IMR-90 (cell line): ENCODE measurements at places on chromosomes 16 and 17.

GRCh38 chr17:68054296-68054900 lies 18.9 kb downstream of the KPNA2 start:
- DNase-seq = peak; percentile 84

GRCh38 chr16:53100889-53101288 lies 46.1 kb downstream of the CHD9 start:
- DNase-seq = no peak

GRCh38 chr17:64262198-64262999 lies 661 bp downstream of the TEX2 start:
- no peak for DNase-seq

DNA sequence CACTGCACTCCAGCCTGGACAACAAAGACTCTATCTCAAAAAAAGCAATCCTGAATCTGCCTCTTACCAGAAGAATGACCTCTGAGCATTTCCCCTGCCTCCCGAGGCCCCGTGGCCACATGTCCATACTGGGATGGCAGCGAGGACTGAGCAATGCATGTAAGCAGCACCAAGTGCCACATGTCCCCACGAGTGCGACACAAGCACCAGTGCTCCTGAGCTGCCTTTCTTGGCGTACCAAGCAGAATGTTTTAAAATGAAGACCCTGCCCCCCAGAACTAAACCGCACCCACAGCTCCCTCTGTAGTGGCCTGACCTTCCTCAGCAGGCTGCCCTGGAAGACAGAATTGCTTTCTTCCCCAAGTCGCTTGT lies 373.3 kb downstream of the SLC39A11 start:
- DNase-seq = no peak

- no peak for DNase-seq
Observed at GRCh38 chr16:19997734-19998133, 76.0 kb downstream of the GPR139 start.

GRCh38 chr16:57634171-57634570 lies 5.7 kb downstream of the ADGRG1 start:
- peak; percentile 54 for DNase-seq

DNA sequence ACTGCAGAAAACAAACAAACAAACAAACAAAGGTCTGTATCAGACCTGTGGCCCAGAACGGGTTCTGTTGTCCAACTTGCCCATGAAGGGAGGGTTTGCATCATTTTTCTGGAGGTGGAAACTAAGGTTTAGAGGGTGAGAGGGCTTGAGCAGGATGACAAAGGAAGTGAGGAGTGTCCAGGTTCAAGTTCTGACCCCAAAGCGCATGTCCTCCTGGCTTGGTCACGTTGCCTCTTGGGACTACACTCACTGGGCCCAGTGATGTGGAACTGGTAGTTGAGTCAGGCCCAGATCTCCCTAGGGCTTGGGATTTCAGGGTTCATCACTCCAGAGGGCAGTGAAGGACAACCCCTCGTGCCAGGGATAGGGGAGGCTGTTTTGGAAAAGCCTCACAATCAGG lies 1.8 kb downstream of the SREBF1 start:
- no peak for DNase-seq

- peak; percentile 58 for DNase-seq
Observed at GRCh38 chr17:44331249-44331760, 6.7 kb upstream of the SLC25A39 start.

GRCh38 chr17:80442323-80442659 lies 27.3 kb downstream of the ENDOV start:
- no peak for DNase-seq

GRCh38 chr17:65158041-65158440 lies 20.9 kb downstream of the RGS9 start:
- DNase-seq = no peak

DNA sequence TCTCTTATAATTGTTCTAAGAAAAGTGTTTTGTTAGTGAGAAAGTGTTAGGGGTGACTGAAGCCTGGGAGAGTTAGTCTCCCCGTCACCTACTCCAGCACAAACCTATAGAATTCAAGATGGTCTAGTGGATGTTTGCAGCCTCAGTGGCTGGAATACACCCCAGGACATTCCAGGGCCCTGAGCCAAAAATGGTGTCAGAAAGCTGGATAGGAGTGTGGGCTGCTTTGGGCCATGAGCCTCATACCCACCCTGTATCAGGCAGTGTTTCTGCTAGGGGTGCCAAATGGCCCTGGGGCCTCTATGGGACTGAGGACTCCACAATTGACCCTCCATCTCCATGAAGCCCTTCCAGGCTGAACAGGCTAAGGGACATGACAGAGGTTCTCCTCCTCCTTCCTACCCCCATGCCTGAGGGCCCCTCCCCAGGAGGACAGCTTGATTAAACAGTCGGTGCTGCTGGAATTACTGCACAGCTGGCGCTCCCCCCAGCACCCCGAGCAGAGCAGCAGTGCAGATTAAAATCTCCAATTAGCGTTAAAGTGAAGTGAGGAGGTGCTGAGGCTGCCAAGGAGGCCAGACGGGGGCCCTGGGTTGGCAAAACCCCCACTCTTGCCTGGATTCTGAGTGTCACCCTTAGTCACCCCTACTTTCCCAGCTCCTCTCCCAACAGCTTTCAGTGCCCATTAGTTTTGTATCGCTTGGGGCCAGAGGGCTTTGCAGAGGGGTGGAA lies 59.1 kb downstream of the NEUROD2 start:
- DNase-seq = no peak

- DNase-seq = no peak
Observed at GRCh38 chr17:52158450-52159042, at the start of gene CA10. Gene CA10, minus strand, starts transcription at chr17:52158714.

DNA sequence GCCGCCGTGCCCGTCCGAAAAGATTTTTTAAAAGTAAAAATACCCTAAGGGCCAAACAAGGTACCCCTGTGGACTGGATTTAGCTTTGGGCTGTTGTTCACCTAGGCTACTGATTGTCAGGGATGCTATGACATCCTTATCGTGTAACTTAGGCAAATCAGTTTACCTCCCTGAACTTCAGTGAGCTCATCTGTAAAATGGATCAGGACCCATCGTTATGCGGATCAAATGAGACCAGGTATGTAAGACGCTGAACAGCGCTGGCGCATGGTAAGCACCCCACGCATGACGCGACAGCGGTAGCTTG lies 658 bp upstream of the ZNF771 start:
- no peak for DNase-seq

DNA sequence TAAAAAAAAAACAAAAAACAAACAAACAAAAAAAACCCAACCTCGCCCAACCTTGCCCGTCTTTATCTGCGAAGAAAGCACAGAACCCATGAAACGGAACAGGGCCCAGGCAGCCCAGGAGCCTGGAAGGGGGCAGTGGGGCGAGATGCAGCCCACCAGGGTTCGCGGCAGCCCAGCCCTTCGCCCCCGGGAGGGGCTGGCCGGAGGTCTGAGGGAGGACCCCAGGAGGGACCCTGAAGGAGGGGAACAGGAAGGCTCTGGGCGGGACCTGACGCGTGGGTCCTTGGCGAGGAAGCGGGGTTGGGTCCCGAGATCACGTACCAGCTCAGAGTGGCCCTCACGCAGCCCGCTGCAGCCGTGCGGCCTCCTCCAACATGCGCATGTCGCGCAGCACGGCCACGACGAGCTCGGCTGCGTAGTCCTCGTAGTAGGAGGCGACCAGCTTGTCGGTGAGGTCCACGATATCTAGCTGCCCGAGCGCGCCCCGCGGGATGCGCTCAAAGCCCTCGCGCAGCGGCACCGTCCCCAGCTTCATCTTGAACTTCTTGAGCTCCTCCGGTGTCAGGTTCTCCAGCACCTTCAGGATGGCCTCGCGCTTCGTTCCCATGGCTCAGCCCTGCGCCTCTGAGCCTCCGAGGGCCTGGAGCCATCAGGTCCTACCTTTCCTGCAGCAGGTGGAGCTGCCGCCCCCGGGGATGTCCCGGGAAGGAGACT lies at the start of gene PYDC1:
TSS of gene PYDC1 (minus strand) at position 714 of the 714 bp plus-strand sequence. CDS start at position 607, 107 bp downstream.
- no peak for DNase-seq

DNA sequence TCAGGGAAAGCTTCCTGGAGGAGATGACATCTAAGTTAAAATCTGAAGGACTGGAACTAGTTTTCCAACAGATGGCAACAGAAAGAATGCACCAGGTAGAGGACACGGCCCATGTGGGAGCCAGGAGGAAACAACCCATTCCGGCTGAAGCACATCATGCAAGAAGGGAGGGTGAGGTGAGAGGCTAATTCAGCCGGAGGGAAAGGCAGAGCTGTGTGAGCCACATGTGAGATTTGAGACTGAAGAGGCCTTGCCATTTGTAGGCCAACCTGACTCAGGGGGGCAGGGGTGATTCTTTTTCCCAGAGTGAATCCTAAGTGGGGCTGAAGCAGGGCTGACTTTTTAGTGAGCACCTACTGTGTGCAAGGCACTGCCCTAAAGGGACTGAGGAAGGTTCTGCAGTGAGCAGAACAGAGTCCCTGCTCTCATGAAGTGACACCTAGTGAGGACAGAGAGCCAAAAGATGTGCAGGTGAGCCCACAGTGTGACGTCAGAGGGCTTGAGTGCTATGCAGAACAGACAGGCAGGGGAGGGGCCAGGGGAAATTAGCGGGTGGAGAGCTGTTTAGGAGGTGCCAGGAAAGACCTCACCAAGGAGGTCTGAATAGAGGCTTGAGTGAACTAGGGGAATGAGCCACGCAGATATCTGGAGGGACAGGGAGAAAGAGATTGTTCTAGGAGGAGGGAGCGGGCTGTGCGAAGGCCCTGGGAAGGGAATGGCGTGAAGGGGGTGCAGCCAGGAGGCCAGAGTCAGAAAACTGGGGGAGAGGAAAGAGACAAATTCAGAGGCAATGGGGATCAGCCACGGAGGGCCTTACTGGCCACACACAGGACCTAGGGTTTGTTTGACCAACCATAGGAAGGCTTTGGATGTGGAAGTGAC lies 19.8 kb upstream of the IL21R start:
- no peak for DNase-seq

DNA sequence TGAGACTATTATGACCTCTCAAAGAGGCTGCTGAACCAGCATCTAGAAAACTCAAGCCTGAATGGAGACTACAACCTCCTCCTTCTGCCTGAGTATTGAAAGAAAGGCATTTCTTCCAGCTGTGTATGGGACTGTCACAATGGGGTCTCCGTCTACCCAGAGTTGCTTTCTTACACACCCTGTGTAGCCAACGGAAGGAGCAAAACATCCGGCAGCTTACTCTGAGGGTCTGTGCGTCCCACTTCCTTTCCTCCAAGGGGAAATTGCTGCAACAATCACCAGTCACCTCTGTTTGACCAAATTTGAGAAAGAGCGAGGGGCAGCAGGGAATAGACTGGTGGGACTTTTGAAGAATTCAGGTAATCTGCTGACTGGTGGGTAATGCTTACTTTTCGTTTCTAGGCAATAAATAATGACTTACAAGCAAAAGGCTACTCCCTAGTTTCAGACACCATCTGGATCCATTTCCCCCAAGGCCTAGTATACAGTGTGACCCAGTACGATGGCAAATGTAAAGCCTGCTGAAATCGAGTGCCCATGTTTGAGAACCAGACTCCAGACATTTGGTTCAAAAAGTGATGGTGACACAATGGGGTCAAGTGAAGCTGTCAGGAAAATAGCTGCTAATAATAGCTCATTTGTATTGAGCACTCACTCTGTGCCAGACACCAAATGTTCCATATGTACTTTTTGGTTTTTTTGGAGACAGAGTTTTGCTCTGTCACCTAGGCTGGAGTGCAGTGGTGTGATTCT lies 81.7 kb downstream of the YPEL2 start:
- no peak for DNase-seq

GRCh38 chr16:21224800-21225199 lies 8.7 kb upstream of the ANKS4B start:
- no peak for DNase-seq

DNA sequence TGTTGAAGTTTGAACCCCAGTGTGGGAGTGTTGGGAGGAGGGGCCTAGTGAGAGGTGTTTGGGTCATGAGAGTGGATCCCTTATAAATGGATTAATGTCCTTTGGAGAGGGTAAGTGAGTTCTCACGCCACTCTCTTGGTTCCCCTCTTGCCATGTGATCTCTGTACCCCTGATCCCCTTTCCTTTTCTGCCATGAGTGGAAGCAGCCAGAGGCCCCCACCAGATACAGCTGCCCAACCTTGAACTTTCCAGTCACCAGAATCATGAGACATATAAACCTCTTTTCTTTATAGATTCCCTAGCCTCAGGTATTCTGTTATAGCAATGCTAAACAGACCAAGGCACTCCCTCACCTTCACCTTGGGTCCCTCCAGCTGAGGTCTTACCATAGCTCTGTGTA lies 7.4 kb downstream of the SLC6A2 start:
- DNase-seq = no peak

- DNase-seq = no peak
Observed at GRCh38 chr16:76386784-76387183, 109.6 kb downstream of the CNTNAP4 start.

DNA sequence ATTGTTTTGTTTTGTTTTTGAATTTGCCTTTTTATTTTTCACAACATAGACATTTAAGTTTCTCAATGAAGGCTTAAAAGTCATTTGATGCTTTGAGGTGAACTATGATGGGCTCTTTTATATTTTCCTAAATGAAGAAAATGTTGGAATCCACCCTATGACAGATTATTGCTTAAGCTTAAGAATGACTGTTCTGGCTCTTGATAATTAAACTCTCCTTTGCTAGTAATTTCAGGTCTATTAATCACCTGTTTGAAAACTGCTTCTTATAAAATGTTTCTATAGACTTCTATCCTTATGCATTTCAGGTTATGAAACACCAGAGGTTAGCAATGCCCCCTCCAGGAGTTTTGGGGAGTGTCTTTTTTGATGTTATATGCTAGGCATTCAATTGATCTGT lies 424.1 kb upstream of the DYNLRB2 start:
- DNase-seq = no peak

DNA sequence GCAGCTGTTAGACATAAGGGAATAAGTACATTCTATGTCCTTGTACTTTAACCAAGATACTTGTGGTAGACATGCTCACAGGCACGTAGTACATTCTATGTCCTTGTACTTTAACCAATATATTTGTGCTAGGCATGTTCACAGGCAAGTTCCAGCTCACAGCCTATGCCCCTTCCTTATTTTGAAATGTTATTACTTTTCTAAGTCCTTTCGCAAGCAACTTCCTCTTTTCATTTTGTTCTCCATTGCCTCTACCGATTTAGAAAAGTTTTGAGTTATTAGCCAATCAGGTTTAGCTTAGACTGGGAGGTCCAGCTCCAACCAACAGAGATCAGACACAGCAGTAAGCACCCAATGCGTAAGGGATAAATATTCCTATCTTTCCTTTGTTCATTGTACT lies 60.1 kb upstream of the NUDT7 start:
- DNase-seq = no peak

- DNase-seq = no peak
Observed at GRCh38 chr17:70353408-70354092, 184.2 kb downstream of the KCNJ2 start.

- no peak for DNase-seq
Observed at GRCh38 chr17:6245301-6246177, 175.4 kb downstream of the WSCD1 start.

- DNase-seq = peak; percentile 46
Observed at GRCh38 chr16:12406926-12407690, 396.6 kb downstream of the CPPED1 start.

GRCh38 chr16:60717808-60718207 lies 1318.4 kb downstream of the CDH8 start:
- DNase-seq = no peak

DNA sequence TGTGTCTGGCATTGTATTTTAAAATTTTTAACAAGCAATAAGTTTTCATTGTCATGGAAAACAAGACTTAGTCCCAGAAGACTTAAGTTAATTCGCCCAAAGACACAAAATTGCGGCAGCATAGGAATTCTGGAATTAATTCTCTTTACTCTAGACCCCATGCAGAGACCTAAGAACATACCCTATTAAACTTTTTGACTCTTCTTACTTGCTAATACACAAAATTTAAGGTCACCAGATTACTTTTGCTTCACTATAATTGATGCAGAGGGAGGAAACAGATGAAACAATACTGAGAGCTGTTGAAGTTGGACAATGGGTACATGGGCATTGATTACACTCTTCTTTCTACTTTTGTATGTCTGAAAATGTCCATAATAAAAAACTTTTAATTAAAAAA lies 12.6 kb downstream of the HELZ start:
- DNase-seq = no peak
